ENCODE measurements at places on chromosomes 1 and 21.

GRCh38 chr1:45584351-45585109 is 689 bp downstream of the NASP start:
- DNase-seq: peak; percentile 94

DNA sequence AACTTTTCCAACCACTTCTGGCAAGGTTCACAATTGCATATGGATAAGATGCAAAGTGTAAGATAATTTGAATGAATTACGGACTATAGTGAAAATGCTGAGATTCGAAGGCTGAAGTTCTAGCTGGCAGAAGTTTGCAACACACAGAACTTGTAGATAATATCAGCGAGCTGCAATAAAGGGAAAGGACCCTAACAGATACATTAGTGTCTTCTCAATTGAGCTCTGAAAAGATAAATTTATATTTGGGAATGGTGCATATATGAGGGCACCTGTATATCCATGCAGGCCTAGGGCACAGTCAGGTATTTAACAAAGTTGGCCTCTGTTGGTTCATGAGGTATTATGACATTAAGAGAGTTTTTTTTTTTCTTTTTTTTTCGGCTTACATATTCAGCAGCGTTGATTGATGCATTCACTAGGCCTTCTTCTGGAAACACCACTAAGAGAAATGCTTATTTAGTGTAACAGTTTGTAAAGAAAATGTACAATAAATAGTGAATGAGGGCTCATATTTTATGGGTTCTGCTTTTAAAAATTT is 2.2 kb downstream of the NFIA start:
- DNase-seq: no peak

GRCh38 chr1:232016616-232017015 is 390.0 kb downstream of the DISC1 start:
- no peak for DNase-seq

GRCh38 chr1:116390195-116390594 is 17.2 kb downstream of the ATP1A1 start:
- no peak for DNase-seq

DNA sequence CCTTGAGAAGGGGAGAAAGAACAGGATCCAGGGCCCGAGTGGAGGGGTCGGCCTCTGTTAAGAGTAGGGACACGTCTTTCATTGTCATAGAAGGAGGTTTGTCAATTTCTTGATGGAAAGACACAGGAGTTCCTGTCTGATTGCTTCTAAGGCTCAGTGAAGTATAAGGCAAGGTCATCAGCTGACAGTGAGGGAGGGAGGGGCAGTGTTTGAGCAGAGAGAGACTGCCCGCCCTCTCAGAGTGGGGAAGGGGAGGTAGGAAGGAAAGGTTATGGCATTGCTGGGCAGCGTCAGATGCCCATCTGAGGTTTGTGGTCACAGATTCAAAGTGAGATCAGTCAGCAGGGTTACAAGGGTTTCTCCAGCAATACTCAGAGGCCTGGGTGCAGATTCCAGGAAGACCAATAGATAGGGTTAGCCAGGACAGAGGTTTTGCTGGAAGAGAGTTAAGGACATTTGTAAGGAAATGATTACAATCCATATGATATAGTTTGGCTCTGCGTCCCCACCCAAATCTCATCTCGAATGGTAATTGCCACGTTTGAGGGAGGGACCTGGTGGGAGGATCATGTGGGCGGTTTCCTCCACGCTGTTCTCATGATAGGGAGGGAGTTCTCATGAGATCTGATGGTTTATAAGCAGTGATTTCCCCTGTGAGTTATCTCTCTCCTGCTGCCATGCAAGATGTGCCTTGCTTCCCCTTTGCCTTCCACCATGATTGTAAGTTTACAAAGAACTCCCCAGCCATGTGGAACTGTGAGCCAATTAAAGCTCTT is 127.2 kb upstream of the GJB5 start:
- no peak for DNase-seq

DNA sequence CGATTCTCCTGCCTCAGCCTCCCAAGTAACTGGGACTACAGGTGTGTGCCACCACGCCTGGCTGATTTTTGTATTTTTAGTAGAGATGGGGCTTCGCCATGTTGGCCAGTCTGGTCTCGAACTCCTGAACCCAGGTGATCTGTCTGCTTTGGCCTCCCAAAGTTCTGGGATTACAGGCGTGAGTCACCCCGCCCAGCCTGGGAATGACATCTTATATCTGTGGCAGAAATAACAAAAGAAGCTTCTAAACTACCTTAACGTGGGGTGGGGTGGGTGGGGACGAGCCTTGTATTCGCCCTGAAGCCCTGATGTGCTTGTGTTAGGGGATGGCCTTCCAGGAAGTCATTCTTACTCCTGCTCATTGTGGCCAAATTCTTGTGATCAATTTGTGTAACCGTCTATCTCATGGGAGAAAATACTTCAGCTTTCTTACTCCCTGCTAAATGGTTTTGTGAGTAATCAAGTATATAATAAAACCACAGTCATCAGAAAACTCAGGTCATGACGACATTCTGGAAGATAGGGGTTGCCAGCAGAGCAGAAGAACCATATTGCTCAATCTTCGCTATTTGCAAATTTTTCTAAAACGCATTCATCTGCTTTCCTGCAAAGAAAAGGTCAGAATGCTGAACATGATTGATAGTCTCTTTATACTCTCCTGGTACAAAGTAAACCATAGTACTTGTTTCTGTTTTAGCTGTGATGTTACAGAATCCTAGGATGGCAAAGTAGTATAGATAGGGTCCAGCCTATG is 63.2 kb downstream of the DIRAS3 start:
- DNase-seq: no peak

- no peak for DNase-seq
Observed at GRCh38 chr1:83802460-83803152, 196.3 kb downstream of the TTLL7 start.

GRCh38 chr1:224234017-224234416 is 51.0 kb downstream of the DEGS1 start:
- DNase-seq: no peak

DNA sequence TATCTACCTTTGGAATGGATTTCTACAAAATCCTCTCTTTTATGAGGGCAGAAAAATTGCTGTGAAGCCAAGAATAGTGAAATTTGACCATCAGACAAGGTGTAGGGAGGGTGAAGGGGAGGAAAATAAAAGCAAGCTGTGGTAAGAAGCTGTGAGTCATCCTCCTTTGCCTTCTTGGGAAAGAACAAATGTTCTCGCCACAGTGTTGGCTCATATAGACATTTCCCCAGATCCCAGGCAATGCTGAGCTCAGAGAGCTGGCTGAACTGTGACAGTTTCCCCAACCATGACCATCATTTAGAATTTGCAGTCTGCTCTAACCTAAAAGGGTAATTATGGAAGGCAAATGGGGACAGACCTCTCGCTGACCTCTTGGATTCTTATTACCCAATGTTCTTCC is 235.4 kb downstream of the PBX1 start:
- no peak for DNase-seq

GRCh38 chr1:31790140-31790539 is 25.7 kb downstream of the SPOCD1 start:
- DNase-seq: no peak

- DNase-seq: no peak
Observed at GRCh38 chr1:230171356-230172015, 104.4 kb downstream of the GALNT2 start.

- no peak for DNase-seq
Observed at GRCh38 chr1:78894811-78895210, 111.7 kb downstream of the ADGRL4 start.

GRCh38 chr1:84090447-84091245 is 53.4 kb upstream of the PRKACB start:
- DNase-seq: peak; percentile 20

- DNase-seq: no peak
Observed at GRCh38 chr1:68047659-68048026, 2.8 kb downstream of the DIRAS3 start.

- no peak for DNase-seq
Observed at GRCh38 chr1:231284441-231284840, 43.4 kb downstream of the GNPAT start.

GRCh38 chr1:183218971-183219615 is 33.0 kb downstream of the LAMC2 start:
- DNase-seq: peak; percentile 44

- DNase-seq: no peak
Observed at GRCh38 chr1:223835754-223836153, 10.0 kb downstream of the TP53BP2 start.

GRCh38 chr1:17211377-17211776 is 6.4 kb downstream of the PADI1 start:
- DNase-seq: no peak

GRCh38 chr1:6956488-6957159 is 171.4 kb downstream of the CAMTA1 start:
- no peak for DNase-seq

- DNase-seq: no peak
Observed at GRCh38 chr21:17671733-17672132, 59.0 kb upstream of the BTG3 start.

- DNase-seq: peak; percentile 43
Observed at GRCh38 chr21:42654179-42654912, 925 bp downstream of the PDE9A start.

- no peak for DNase-seq
Observed at GRCh38 chr1:154320882-154321608, at the start of gene AQP10. AQP10 (plus strand) TSS chr1:154321093; CDS start chr1:154321156, 63 bp downstream.

DNA sequence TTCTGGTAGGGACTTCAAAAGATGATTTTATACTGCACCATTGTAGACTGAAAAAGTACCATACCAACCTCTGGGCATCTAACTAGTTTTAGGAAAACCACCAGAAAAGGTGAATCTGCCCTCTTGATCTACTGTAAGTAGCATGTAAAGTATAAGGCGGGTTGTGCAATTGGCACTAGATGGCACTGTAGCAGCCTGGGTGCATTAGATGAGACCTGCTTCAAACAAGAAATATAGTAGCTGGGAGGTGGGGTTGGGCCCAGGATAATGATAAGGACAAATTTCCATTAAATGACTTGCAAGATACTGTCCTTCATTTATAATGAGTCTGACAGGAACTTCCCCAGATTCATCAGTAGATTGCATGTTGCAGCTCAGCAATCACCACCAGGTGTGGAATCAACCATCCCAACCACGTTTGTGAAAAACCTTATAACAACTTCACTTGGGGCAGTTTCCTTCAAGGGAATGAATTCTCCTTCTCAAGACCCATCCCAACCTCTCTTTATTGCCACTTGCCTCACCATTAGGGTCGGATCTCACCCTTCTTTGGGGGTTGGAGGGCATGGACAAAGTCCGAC is 37.3 kb upstream of the IL10 start:
- peak; percentile 34 for DNase-seq

GRCh38 chr1:155529929-155530328 is 32.7 kb downstream of the ASH1L start:
- no peak for DNase-seq

DNA sequence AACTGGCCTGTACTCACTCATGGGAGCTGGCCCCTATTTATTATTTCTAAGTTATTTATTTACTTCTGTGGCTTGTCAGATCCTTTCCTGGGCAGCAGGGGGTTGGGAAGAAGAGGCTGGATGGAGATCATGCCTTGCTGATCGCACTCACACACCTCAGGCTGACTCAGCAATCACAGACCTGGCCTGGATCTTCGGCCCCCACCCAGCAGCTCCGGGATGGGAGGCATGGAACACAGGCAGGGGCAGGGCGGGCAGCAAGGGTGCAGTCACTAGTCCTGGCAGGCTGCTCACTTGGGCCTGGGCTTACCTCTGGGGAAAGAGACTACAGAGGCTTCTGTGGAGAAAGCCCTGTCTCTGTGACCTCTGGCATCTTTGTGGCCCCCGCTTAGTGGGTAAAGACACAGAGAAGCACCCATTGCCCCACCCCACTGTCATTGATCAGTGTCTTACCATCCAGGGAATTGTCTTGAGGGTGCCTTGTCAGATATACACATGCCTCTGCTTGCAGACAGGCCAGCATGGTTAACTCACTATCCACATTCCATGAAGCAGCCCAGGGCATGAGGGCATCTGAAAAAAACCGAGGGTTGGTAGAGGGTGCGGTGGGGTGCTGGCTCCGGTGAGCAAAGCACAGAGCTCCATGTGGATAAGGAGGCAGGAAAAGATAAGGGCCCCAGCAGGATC is 3.7 kb downstream of the ARTN start:
- no peak for DNase-seq

- DNase-seq: no peak
Observed at GRCh38 chr1:41513383-41513735, 28.9 kb upstream of the EDN2 start.

DNA sequence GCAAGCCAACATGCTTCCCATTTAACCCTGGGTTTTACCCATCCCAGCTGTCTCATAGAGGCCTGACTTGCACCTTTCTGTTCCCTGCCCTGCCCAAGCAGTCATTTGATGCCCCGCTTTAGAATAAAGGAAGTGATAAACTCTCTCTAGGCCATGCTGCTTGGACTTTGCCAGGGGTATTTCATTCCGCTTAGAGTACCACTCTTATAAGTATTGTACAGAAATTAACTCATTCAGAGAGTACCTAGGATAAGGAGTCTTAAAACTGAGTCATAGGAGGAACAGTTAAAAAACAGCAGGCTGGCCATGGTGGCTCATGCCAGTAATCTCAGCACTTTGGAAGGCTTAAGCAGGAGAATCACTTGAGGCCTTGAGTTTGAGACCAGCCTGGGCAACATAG is 21.0 kb upstream of the LYST start:
- DNase-seq: no peak

GRCh38 chr1:228042508-228042907 is 35.7 kb downstream of the WNT3A start:
- DNase-seq: no peak

DNA sequence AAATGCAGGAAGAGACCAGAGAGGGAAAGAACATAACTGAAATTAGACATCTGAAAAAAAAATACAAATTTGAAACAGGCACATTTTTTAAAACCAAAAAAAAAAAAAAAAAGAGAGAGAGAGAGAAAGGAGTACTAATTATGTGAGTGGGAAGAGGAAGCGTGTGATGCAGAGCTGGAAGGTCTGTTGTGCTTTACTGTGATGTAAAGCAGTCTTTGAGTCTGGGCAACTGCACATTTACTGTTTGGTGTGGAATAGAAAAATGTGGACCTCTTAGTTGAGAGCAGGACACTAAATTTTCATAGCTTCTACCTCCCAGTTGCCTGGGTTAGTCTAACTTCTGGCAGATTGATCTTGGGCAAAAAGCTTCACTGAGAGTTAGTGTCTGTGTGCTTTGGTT is 16.5 kb downstream of the LHX9 start:
- DNase-seq: no peak

GRCh38 chr1:180544050-180544449 is 14.7 kb upstream of the OVAAL start:
- no peak for DNase-seq

DNA sequence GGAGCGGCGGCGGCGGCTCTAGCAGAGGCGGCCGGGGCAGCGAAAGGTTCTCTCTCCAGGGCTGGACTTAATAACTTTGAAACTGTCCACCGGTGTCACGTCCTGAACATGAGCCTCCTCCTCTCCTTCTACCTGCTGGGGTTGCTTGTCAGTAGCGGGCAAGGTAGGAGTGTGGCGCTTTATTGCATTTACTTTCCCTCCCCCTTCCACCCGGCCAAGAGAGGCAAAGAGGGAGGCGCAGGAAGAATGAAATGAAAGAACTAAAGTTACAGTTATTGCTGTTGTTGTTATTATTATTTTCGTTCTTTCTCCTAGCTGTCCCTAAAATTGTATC is 214 bp downstream of the NCAM2 start:
- no peak for DNase-seq

DNA sequence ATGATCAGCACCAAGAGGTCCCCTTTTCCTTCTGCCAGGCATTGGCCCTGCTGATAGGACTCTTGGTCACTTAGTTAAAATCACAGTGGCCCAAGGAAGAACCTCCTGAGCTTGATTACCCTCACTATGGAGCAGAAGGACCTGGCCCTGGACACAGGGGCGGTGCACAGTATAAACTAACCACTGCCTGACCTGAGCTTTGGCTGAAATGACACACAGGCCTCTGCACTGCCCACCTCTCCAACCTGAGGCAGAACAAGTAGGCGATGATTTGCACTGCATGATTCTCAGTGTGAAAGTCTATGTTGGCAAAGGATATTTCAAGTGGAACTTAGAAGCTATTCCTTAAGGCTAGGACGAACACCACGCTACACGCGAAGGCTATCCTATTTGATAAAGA is 48.5 kb downstream of the CAPN2 start:
- DNase-seq: no peak
